ENCODE measurements at places on chromosomes 7 and 10.
A peak's percentile ranks its signal among the peaks of the same experiment; 100 is the strongest.

GRCh38 chr10:58967551-58968388 lies 208.7 kb upstream of the PHYHIPL start:
- no peak for DNase-seq

DNA sequence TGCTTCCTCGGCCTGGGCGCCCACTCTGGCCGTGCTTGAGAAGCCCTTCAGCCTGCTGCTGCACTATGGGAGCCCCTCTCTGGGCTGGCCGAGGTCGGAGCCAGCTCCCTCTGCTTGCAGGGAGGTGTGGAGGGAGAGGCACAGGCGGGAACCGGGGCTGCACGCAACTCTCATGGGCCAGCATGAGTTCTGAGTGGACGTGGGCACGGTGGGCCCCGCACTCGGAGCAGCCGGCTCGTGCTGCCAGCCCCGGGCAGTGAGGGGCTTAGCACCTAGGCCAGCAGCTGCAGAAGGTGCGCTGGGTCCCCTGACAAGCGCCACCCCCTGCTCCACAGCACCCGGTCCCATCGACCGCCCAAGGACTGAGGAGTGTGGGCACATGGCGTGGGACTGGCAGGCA lies 9.0 kb upstream of the PDK4 start:
- DNase-seq, result no peak

DNA sequence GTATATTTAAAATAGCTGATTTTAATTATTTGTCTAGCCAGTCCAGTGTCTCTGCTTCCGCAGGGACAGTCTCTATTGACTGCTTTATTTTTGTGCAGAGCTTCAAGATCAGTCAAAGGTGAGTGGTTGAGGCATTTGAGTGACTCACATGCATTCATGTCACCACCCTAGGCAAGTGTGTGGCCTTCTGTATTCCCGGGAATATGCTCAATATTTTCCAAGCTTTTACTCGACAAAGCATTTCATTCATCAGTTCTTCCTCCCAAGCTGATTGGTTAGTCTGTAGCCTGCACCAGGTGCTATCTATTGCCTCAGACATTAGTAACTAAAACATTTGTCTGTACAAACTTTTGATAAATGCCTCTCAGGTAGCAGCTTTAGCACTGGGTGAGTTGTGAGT lies 471.5 kb upstream of the NRG3 start:
- no peak for DNase-seq

DNA sequence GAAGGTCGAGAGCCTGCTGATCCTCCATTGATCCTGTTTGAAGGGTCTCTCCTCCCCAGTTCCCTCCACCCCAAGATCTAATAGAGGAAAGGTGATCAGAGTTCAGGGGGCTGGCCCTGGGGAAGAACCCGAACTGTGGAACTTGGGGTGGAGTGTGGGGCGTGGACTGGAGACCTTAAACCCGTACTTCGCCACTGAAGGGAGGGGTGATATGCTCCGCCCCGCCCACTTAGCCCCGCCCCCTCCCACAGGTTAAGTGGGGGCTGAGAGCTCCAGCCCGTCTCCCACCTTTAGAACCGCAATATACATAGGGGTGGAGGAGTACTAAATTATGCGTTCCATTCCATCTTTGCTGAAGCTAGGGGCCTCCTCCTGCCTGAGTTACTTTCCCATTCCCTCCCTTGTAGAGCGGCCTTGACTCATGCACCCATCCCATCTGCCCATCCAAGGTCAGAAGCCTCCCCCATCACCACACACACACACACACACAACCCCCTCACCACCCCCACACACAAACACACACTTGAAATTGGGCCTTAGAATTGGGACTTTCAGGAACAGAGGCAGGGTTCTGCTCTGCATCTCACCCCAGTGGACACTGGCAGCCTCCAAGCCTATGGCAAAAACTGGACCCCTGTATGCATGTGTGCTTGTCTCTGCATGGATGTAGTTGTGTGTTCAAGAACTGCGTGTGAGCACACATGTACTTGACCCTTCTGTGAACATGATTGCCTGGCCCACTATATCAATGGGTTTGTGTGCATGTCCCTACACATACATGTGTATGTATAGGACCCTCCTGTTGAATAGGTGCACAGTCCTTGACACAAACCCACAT lies 991 bp downstream of the SEMA4G start:
- DNase-seq, result peak; percentile 25

DNA sequence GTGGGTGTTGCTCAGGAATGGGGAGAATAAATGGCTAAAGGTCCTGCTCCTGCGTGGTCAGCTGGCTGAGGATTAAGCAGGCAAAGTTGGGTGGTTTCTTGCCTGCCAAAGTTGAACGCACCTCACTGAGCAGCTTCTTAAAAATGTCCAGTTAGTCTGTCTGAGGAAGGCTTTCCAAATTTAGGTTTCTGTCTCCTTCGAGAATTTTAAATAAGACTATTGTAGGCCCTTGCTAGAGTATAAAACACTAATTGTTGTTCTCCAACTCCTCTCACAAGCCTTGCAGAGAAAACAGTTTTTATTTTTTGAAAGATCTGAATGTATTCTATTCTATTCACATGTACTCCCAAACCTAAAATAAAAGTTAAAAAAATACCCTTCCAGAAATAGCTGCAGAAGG lies 122.0 kb upstream of the LAMB4 start:
- DNase-seq, result no peak

DNA sequence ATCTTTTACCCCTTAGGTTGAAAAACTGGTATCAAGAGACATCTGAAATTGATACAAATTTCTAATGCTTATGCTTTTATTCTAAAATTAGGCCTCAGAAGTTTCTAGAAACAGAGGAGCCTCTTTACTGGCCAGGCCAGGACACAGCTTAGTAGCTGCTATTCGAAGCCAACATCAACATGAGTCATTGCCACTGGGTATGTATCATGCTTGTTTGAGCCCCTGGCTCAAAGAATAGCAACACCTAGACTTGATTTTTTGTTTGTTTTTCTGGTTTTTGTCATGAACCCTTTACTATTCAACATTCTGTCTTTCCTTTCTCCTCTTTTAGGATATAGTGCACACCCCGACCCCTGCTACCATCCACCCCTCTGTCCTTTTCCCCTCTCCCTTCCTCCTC lies 90.9 kb upstream of the STK17A start:
- no peak for DNase-seq

- no peak for DNase-seq
These were observed 529.8 kb upstream of the GALNT17 start for GRCh38 chr7:70602117-70602516.

DNA sequence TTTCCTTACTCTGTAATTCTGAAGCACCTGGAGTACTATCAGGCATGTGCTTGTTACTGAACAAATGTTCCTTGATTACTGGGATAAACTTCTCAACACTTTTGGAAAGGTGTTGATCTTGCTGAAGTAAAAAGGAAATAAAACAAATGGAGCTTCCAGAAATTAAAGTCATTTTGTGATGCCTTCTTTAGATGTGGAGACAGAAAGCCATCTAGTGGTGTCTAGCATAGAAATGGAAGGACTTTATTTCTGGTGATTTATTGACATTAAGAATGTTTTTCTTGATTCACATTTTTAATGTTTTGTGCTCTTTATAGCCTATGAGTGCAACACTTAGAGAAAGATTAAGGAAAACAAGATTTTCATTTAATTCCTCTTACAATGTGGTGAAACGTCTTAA lies 1.4 kb downstream of the SFR1 start:
- DNase-seq, result no peak

- DNase-seq, result no peak
These were observed 199.3 kb upstream of the MDFIC start for GRCh38 chr7:114722562-114722961.

GRCh38 chr7:95246831-95247370 lies 77.4 kb downstream of the PON1 start:
- DNase-seq, result no peak

DNA sequence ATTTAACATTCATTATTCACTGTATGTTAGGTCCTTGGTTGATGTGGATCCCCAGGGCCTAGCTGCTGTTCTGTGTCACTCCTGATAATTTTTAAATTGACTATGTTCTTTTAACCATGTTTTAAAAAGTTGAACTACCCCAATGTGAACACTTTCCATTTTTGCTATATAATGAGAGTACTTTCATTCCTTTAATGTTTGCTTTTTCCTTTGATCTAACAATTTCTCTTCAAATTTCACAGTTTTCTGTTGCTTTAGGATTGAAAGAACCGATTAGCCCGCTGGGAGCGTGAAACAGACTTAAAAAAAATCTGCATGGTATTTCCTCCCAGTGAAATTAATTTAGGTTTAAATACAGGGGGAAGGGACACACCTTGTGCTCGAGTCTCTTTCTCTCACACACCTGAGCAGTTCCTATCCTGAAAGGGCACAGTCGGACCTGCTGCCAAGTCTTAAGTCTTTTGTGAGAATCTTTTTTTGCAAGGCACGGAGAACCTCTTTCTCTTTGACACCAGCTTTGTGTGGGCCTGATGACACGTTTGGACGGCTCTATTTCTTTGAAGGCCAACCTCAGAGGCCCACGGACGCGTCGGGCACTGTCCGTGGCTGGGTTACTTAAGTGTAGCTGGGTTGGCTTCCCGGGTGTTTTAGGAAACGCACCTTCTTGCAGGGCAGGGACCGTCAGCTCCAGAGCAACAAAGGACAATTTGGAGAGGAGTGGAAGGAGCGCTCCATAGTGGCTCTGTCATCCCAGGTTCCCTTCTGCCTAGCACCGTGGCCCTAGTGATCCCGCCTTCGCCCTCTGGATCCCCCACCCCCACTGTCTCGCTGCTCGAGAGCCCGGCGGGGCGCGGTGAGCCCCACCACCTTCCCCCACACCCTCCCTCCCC lies 1.0 kb upstream of the CHN2 start:
- no peak for DNase-seq

GRCh38 chr10:97083228-97083829 lies 102.4 kb downstream of the SLIT1 start:
- DNase-seq, result no peak

DNA sequence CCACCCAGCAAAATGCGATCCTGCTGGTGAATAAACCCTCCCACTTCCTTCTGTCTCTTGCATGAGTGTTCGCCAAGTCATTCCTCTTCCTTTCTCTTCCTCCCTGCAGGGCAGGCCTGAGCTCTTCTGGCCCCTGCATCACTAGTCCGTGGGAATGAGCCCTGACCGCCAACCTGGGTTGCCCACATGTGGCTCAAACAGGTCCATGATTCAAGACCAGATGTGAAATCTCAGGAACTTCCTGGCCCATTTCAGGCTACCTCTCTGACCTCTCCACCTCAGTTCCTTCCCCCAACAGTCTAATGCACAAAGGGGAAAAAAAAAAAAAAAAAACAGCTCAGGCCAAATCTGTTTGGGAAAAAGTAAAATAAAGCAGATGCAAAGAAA lies 5.4 kb upstream of the YWHAG start:
- DNase-seq, result no peak

- no peak for DNase-seq
These were observed 44.7 kb upstream of the PDGFA start for GRCh38 chr7:564176-564865.

DNA sequence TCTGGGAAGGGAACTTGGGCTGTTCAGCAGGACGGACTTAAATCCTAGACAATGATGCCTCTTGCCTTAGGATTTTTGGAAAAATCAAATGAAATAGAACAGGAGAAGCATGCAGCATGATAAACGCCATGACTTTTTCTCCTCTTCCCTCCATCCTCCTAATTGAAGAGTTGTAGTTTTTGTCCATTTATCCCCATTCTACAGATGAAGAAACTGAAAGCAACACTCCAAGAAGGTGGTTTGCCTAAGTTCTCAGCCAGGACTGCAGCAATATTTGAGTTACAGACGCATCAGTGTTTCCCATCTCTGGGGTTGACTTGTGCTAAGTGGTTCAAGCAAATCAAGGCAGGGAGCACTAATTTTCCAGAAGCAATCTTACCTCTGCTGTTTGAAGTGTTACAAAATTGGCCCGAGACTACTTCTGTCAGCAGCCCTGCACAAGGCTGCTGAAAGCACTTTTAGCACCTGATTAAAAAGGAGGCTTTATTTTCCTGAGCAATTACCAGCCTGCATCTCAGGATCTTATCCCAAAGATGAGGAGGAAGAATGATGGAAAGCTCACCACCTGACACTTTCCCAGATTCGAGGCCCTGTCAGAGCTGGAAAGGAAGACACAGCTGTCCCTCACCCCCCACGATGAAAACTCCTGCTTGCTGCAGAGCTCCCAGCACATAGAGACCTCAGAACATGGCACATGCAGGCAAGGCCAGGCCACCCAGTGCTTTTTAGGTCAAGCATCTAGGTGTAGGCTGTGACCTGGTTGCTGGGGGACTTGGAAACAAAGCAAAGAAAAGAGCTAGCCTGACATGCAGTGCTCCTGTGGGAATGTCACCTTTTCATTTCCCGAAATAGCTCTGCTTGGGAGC lies 19.7 kb upstream of the C10orf71 start:
- DNase-seq, result no peak

- no peak for DNase-seq
These were observed 240.7 kb downstream of the TCERG1L start for GRCh38 chr10:131070856-131071255.

DNA sequence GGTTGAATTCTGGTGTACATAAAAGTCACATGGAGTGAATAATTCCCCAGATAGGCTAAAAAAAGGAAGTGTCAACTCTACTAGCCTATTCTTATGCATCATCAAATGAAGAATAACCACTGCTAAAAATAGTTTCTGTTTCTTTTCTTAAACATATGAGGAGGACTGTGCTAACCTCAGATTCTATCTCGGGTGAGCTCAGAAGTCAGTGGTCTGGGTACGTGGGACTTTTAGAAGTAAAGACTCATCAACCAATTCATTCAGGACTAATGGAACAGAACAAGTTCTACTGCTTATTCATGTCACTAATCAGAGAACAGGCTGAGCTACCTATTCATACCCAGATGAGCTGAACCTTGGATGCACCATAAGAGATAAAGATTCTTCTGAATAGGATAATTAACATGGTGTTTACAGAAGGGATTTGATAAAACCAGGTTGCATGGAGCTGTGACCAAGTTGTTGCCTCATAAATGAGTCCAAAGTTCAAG lies 9.5 kb upstream of the ASAH2 start:
- no peak for DNase-seq

GRCh38 chr10:75655791-75656451 lies 224.5 kb downstream of the LRMDA start:
- DNase-seq, result no peak

- no peak for DNase-seq
These were observed 33.3 kb upstream of the TM9SF3 start for GRCh38 chr10:96619796-96620773.

GRCh38 chr10:77299320-77299719 lies 338.3 kb downstream of the KCNMA1 start:
- no peak for DNase-seq

- DNase-seq, result no peak
These were observed 45.0 kb downstream of the ESYT2 start for GRCh38 chr7:158784270-158784669.

GRCh38 chr7:156777364-156778069 lies 115.5 kb downstream of the LMBR1 start:
- DNase-seq, result no peak

GRCh38 chr10:91127341-91128082 lies 93.0 kb upstream of the PCGF5 start:
- no peak for DNase-seq

GRCh38 chr10:63832686-63833085 lies 311.5 kb downstream of the REEP3 start:
- DNase-seq, result no peak
